Activated naive CD4-positive, alpha-beta T cell treated with anti-CD3 and anti-CD28 coated beads, Interleukin-2, amount 50 U/mL, for 16 hours (primary cell): ENCODE measurements at places on chromosomes 1 and 21.

DNA sequence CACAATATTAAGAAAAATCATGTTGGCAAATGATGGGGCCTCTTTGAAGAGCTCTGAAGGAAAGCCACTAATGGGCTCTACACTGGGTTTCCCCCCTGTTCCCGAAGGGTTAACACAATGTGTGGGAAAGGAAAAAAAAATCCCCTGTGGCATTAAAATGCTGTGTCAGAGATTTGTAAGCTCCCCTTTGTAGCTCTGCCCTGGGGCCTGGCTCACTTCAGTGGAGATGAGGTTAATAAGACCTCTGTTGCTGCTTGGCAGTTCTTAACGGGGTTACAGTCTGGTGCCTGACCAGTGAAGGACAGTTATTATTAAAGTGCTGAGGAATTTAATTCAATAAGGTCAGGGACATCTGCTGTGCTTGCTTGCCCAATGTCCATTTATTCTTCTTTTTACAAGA is 129.7 kb upstream of the UBE2U start:
- no peak for DNase-seq

- DNase-seq: no peak
Measured at GRCh38 chr1:71668065-71668464, 587.2 kb upstream of the ZRANB2 start.

DNA sequence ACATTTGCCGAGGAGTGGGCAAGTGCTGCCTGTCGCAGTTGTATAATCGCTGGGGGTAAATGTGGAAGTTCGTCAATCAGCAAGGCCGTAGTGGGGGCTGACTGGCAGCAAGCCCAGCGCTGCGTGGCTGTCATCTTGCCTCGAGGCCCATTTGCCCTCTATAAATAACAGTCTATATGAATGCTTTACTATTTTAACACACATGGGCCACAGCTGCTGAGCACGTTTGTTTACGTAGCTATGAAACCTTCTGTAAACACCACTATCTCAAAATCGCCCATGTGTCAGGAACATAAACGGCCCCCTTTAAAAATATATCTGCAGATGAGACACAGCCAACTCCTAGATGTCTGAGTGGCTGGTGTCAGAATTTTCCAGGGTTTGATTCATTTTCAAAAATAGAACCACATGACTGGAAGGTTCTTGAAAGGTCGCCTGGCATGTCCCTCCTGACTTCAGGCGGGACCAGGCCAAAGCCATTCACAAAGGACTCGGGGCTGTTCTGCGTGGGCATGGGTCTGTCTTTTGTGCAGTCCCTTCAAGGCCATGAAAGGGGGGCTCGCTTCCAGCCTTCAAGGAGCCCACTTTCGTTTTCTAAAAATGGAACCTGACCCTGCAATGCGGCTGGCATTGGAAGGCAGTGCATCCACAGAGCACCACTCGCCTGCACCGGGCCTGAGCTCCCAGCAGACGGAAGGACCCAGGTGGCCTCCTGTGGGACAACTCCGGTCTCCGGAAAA is 205.5 kb downstream of the KCNJ6 start:
- no peak for DNase-seq

- DNase-seq: no peak
Measured at GRCh38 chr1:22471610-22472009, 20.0 kb downstream of the ZBTB40 start.

DNA sequence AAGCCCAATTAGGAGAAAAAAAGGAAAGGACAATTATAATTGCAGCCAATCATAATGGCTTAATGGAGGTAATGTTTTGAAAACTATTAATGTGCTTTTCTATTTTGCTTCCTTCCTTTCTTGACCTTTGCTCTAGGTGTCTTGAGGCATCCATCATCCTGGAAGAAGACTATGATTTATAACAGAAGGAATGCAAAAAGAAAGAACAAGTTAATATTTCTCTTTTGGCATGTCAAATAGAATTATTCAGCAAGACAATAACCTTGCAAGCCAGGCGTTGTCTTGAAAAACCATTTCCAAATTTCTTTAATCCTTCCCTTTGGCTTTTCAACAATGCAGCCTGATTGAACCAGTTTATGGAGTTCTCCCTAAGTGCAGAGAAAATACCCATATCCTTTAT is 107.7 kb upstream of the USP24 start:
- no peak for DNase-seq

- no peak for DNase-seq
Measured at GRCh38 chr1:166057650-166058049, 109.2 kb downstream of the FAM78B start.

- DNase-seq: no peak
Measured at GRCh38 chr1:233019778-233020325, 69.4 kb downstream of the NTPCR start.

DNA sequence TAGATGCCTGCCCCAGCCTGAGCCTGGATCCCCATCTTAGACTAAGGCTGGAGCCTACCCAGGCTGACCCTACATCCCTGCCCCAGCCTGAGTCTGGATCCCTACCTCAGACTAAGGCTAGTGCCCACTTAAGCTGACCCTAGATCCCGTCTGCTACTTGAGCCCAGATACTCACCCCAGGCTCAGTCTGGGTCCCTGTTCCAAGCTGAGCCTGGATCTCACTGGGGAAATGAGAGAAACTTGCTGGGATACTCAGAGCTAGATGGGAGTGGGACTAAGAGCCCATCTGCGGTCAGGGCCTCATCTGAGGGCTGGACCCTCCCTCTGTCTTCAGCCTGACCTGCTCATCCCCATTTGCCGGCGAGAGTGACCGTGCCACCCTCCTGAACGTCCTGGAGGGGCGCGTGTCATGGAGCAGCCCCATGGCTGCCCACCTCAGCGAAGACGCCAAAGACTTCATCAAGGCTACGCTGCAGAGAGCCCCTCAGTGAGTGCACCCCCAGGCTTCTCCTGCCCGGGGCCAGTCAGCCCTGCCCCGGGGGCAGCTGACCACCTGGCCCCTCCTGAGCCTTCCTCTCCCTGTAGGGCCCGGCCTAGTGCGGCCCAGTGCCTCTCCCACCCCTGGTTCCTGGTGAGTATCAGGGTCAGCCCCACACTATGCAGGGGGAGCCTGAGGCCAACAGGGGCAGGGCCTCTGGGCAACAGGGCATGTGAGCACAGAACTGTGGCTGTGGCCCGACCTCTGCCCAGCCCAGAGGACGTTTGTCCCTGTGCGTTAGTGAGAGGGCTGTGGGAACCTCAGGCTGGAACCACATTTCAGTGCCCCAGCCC is 36.8 kb downstream of the TRIM11 start:
- DNase-seq: no peak

DNA sequence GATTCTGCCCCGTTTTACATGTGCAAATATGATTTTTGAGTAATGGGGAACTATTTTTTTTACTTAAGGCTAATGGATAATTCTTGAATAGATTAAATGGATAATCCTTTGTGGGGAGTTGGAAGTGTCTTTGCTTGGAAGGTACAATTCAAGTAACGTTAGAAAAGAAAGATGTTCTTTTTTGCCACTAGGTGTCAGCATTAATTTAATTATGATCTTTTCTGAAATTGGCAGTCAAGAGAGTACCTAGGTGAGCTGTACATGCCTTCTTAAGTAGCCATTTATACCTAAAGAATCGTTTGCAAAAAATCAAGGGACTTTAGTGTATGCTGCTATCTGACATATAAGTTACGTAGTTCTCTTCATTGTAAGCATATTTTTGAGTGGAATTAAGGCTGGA is 2.2 kb downstream of the FBXO28 start:
- no peak for DNase-seq

- DNase-seq: no peak
Measured at GRCh38 chr1:17587693-17588047, 48.2 kb downstream of the ARHGEF10L start.

- no peak for DNase-seq
Measured at GRCh38 chr1:35702508-35702907, 16.2 kb downstream of the C1orf216 start.
